NCI-H510A treated with DMSO at 0.1 percent for 48 hours (cell line): ENCODE measurements at places on chromosomes 2 and 18.

DNA sequence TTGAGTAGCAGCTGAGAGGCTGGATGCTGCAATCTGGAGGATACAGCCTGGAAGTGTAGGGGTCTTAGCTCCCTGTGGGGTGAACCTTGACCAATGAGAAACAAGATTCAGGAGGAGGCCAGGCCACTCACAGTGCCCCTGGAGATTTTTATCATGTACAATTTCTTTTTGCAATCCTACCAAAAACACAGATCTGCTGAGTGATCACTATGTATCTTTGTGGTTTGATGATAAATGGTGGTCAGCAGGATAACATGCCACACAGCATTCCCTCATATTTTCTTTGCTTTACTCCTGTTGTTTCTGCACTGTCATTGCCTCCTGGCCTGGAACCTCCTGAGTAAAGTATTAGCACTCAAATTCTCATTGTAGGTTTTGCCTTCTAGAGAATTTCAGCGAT, 357.9 kb downstream of the THSD7B start:
- no peak for DNase-seq

GRCh38 chr2:85181844-85182456, 48.8 kb downstream of the TCF7L1 start:
- DNase-seq = no peak

DNA sequence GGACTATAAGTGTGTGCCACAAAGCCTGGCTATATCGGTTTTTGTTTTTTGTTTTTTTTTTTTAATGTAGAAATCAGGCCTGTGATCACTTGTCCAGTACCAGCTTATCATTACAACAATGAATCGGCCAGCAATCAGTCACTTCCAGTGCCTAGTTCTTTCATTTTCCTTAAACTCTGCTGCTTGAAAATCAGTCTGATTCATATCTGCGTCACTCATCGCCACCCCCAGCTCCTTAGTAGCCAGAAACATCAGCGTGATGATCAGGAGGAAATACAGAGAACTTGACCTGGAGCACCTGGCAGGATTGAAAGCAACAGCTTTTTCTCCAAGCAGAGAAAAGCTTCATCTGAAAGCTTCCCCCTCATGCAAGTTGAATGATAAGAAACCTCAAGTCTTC, 75.4 kb downstream of the SPTBN1 start:
- DNase-seq = no peak

DNA sequence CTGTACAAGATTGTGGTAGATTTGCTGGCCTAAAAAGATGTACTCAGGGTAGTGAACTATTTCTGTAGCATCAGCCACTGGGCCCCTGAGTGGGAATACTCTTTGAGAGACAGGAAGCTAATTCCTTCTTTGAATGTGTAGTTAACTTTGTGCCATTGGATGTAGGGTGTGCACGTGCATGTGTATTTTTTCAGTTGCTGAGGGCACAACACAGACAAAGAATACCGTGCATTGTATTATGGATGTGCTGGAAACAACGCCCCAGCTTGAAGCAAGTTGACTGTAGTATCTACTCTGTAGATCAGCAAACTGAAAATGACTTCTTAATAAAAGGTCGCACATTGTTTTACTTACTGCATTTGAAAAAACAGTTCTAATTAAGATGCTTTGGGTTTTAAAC, 14.1 kb downstream of the CRIM1 start:
- DNase-seq = no peak

DNA sequence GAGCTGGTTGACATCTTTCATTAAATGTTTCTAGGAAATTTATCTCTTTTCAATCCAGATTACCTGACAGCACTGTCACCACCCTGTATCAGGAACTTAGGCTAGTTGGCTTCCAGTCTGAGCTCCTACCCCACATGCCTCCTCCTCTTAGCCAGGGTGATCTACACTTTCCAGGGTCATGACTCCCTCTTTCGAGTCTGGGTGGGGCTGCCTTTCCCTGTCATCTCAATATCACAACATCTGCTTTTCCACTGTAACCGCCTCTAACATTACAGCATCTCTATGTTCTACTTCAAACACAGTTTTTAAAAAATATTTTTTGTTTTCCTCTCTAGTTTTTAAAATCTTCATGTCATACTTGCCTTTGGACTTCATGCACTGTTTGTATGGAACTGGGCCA, 129.2 kb downstream of the RBMS1 start:
- DNase-seq = no peak

- DNase-seq = no peak
These were observed 41.9 kb downstream of the RHOB start for GRCh38 chr2:20488782-20489181.

GRCh38 chr2:78535395-78535794, 490.1 kb upstream of the REG3G start:
- DNase-seq = no peak

DNA sequence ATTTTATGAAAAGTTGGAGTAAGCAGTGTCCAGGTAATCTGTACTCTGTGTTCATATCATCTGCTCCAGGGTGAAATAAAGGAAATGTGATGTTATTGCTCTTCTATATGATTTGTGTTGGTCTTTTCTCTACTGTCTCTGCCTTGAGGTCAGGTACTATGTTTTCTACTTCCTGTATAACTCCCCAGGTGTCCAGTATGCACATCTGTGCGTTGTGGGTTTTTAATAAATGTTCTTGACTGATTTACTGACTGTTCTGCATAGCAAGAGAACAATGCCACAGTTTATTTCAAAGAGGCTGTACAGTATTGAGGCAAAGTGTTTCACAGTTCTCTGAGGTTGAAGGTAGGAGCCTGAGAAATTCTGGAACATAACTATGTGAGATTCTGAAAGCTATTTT, 89.7 kb downstream of the BABAM2 start:
- no peak for DNase-seq

- DNase-seq = no peak
These were observed 61.5 kb downstream of the VRK2 start for GRCh38 chr2:58107803-58108710.

GRCh38 chr2:15799432-15799827, 140.9 kb upstream of the MYCN start:
- no peak for DNase-seq

GRCh38 chr2:3349211-3349693, 28.4 kb downstream of the EIPR1 start:
- peak; percentile 51 for DNase-seq

GRCh38 chr2:152743002-152743401, 24.6 kb downstream of the ARL6IP6 start:
- DNase-seq = peak; percentile 12

- no peak for DNase-seq
These were observed 4.1 kb upstream of the TCF4 start for GRCh38 chr18:55592106-55592505.

DNA sequence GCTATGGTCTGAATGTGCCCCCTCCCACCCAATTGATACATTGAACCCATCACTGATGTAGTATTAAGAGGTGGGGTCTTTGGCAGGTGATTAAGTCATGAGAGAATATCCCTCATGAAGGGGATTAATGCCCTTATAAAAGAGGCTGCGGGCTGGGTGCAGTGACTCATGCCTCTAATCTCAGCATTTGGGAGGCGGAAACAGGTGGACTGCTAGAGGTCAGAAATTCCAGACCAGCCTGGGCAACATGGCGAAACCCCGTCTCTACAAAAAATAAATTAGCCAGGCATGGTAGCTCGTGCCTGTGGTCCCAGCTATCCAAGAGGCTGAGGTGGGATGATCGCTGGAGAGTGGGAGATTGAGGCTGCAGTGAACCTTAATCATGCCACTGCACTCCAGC, 14.3 kb downstream of the POLR2D start:
- no peak for DNase-seq

- DNase-seq = no peak
These were observed 54.3 kb downstream of the PKDCC start for GRCh38 chr2:42102024-42102590.

- no peak for DNase-seq
These were observed 18.5 kb upstream of the PSME4 start for GRCh38 chr2:53989210-53989862.

DNA sequence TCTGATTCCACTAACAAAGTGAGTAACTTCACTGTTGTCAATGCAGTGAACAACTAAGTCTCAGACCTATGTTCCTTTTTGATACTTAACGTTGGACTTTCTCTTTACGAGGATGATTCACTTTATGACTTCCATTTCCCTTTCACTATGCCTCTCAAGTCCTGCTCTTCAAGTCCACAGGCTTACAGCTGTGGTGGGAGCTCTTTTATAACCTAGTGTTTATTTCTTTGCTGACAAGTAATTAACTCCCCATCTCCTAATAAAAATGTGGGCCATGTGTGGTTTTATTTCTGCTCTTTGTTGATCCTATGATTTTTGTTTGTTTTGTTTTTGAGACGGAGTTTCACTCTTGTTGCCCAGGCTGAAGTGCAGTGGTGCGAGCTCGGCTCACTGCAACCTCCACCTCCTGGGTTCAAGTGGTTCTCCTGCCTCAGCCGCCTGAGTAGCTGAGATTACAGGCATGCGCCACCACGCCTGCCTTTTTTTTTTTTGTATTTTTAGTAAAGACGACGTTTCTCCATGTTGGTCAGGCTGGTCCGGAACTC, 142.1 kb downstream of the USP34 start:
- DNase-seq = peak; percentile 71

GRCh38 chr2:168912901-168913369, 11.8 kb downstream of the G6PC2 start:
- DNase-seq = peak; percentile 58

DNA sequence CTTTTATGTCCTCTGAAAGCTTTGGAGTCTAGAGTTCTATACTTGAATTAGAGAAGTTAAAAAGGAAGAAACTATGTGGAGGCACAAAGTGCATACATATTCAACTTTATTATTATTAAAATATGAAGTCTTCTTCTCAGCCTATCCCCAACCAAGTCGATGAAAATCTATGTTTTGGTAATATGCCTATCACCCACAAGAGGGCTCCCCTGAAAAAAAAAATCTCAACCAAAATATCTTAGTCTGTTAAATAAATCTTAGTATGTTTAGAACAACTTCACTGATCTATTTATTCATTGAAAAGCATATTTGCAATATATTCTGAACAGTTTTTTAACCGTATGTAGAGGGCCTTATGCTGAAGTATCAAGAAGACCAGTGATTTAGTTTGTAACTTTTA, 804.5 kb downstream of the TDRD15 start:
- no peak for DNase-seq

- DNase-seq = no peak
These were observed 208.0 kb downstream of the RBM43 start for GRCh38 chr2:151053661-151053990.

GRCh38 chr18:79625924-79626561, 53.6 kb upstream of the CTDP1 start:
- no peak for DNase-seq

- no peak for DNase-seq
These were observed 200.5 kb downstream of the GRB14 start for GRCh38 chr2:164420787-164421186.

GRCh38 chr2:86441392-86441881, 266 bp downstream of the KDM3A start:
- DNase-seq = no peak

DNA sequence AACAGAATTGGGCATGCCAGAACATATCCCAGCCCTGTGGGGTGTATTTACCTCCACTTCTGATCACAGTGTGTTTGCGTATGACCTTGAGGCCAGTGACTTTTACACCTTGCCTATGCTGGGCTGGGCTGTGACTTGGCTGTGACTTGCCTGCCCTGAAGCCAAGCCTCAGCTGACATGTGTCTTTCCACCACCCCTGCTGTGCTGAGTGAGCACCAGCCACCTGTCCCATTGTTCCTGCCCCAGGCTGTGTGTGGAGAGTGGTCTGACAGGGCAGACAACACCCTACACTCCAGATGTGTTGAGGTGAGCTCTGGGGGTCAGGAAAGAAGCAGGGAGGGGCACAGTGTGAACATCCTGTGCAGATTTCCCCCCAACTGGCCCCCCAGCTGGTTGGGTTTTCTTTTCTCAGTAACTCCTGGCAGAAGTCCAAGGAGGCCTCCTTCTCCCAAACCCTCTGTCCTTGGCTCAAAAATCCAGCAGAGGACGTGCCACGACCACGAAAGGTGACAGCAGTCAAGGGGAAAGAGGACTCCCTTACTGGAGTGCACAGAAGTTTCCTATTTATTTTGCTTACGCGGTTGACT, 5.1 kb upstream of the STEAP3 start:
- peak; percentile 88 for DNase-seq

DNA sequence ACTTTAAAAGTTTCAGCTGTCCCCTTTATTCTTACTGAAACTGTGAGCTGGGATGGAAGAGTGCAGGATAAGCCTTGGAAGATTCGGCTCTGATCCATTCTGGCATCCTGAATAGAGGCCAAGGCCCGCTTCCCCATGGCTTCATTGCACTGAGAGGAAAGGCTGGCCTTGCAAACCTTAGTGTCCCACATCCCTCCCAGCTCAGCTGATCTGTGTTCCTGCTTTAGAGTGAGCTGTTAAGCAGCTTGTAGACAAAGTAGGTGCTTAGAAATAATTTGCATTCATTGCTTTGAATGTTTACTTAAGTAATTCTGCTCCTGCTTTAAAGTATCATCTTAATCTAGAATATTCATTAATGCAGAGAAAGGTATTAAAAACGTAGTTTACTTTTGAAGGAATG, 169.6 kb upstream of the BOD1L2 start:
- no peak for DNase-seq

DNA sequence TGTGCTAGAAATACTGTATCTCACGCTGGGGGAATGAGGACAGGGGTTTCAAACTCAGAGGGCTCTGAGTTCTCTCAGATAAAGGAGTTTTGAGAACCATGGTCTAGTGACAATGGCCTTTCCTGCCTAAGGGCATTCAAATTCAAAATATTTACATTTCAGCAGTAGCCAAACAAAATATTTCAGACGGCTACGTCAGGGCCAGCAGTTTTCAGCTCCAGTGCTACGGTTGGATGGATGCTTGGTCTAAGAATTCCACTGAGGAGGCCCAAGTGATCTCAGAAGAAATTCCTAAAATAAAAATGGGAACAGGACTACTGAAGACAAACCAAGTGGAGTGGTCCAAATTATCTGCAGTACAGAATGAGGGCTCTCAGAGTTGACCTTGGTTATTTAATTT, 41.1 kb upstream of the SCG2 start:
- DNase-seq = peak; percentile 5

DNA sequence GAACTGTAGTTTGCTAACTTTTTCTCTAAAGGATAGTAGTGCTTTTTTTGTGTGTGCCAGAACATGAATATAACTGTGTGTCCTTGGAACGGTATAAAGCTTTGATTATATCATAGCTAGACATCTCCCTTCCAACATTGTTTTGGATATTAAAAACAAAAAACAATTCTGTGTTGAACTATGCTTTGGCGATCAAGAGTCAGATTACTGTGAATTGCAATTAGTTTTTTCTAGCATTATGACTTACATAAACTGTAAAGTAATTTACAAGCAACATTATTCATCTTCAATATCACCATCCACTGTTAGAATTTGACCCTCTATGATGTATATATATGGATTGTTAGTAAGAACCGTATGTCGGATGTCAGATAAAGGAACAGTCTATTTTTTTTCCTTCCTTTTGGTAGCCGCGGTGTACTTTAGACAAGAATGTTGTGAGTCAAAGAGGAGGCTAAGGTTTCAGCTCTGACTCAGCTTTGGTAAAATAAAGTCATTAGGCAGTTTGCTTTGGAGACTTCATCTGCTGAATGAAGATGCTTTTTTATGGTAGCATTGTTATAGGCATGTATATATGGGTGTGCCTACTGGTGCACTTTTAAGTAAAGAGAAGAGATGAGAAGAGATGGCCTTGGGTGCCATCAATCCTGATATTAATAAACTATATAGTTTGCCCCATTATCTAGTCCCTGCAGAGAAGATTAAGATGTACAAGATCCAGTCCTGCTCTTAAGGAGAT, 76.4 kb downstream of the LTBP1 start:
- no peak for DNase-seq
